Activated T-cell treated with anti-CD3 and anti-CD28 coated beads, Interleukin-2, amount 50 U/mL, for 72 hours (primary cell): ENCODE measurements at places on chromosomes 4 and X. TPM values are rescaled to one million over a fixed set of nuclear protein-coding genes. Genes with fewer than 3 reads are reported as not detected.
A peak's percentile ranks its signal among the peaks of the same experiment; 100 is the strongest.

The MAGEB2 gene
- total RNA-seq = not detected

- no peaks in the 10 kb centered on the region for H3K27me3 ChIP-seq
- H3K4me1 ChIP-seq = no peaks in the 10 kb centered on the region
- no peak for DNase-seq
- no peak overlapping the region for H3K4me3 ChIP-seq
These were observed 131.4 kb downstream of the CHIC2 start for GRCh38 chr4:53932796-53933610.

GRCh38 chr4:62037571-62037970, 837.4 kb downstream of the ADGRL3 start:
- H3K36me3 ChIP-seq = no peaks in the 10 kb centered on the region
- no peaks in the 10 kb centered on the region for H3K4me1 ChIP-seq
- no peak overlapping the region for H3K4me3 ChIP-seq
- no peaks in the 10 kb centered on the region for H3K27me3 ChIP-seq
- H3K27ac ChIP-seq = no peak overlapping the region

- no peaks in the 10 kb centered on the region for H3K27me3 ChIP-seq
- no peaks in the 10 kb centered on the region for H3K36me3 ChIP-seq
- DNase-seq = no peak
These were observed 170.5 kb downstream of the CDS1 start for GRCh38 chr4:84753321-84753972.

The SFRP2 gene
- not detected for total RNA-seq

- no peak for DNase-seq
- H3K27ac ChIP-seq = no peak overlapping the region
- H3K4me3 ChIP-seq = no peak overlapping the region
- no peaks in the 10 kb centered on the region for H3K27me3 ChIP-seq
- no peaks in the 10 kb centered on the region for H3K4me1 ChIP-seq
These were observed 132.6 kb downstream of the UCHL1 start for GRCh38 chr4:41389356-41389755.

GRCh38 chr4:184383497-184384055, 90.8 kb downstream of the IRF2 start:
- H3K4me3 ChIP-seq = peak overlapping the region; percentile 31
- no peak for DNase-seq
- H3K27ac ChIP-seq = no peak overlapping the region
- H3K4me1 ChIP-seq = peaks cover 58% of the 10 kb centered on the region
- H3K27me3 ChIP-seq = peaks cover 6% of the 10 kb centered on the region

The P2RY10 gene
- 82.7 TPM for total RNA-seq

The GAGE12H gene
- not detected for total RNA-seq

The DGAT2L6 gene
- total RNA-seq = not detected

- no peaks in the 10 kb centered on the region for H3K36me3 ChIP-seq
- H3K4me3 ChIP-seq = no peak overlapping the region
These were observed 253.8 kb upstream of the KCNIP4 start for GRCh38 chr4:22202246-22202974.

- H3K27me3 ChIP-seq = no peaks in the 10 kb centered on the region
- H3K4me3 ChIP-seq = no peak overlapping the region
- no peak overlapping the region for H3K27ac ChIP-seq
- H3K4me1 ChIP-seq = no peaks in the 10 kb centered on the region
- H3K36me3 ChIP-seq = no peaks in the 10 kb centered on the region
These were observed 448.7 kb upstream of the FAM241A start for GRCh38 chr4:111696505-111696904.

DNA sequence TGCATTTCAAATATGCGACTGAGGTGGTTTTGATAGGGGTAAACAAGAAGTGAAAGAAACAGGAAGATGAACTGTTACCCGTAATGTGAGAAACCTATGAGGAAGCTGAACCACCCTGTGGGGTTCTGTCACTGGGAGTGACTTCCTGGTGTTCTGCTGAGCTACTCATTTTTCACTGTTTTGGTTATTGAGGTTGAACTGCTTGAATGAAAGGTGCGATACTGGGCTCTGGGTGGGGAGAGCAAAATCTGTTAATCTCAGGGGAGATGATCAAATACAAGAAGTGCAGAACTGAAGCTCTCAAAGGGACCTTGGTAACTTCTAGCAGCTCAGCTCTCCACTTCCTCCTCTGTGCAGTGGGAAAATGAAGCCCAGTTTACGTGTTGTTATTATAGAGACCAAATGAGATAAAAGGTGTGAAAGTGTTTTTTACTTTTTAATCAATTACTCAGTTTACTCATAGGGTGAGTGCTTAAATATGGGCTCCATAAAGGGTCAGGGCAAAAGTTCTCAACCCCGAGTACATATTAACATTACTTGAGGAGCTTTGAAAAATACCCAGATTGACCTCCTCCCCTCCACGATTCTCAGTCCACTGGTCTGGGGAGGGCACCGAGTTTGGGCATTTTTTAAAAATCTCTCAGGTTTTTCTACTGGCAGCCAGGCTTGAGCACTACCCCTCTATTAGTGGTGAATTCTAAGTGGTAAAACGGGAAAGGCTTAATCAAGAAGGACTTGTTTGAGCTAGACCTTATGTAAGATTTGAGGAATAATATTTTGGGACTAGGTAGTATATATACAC, 66.7 kb downstream of the COQ2 start:
- H3K27me3 ChIP-seq = no peaks in the 10 kb centered on the region
- peaks cover 15% of the 10 kb centered on the region for H3K36me3 ChIP-seq
- peaks cover 73% of the 10 kb centered on the region for H3K4me1 ChIP-seq
- peak overlapping the region; percentile 85 for H3K4me3 ChIP-seq
- peak overlapping the region; percentile 97 for H3K27ac ChIP-seq

- no peaks in the 10 kb centered on the region for H3K36me3 ChIP-seq
- no peak for DNase-seq
- H3K4me1 ChIP-seq = no peaks in the 10 kb centered on the region
- H3K27me3 ChIP-seq = no peaks in the 10 kb centered on the region
These were observed 12.1 kb downstream of the DOK7 start for GRCh38 chr4:3475041-3475712.

GRCh38 chr4:102392033-102392744, 46.9 kb upstream of the SLC39A8 start:
- no peak overlapping the region for H3K4me3 ChIP-seq
- H3K27ac ChIP-seq = no peak overlapping the region
- peaks cover 10% of the 10 kb centered on the region for H3K27me3 ChIP-seq
- DNase-seq = no peak

The ZNF157 gene
- 0.67 TPM for total RNA-seq

The PLP1 gene
- not detected for total RNA-seq

- H3K36me3 ChIP-seq = no peaks in the 10 kb centered on the region
- no peak overlapping the region for H3K4me3 ChIP-seq
These were observed 96.0 kb upstream of the RAB40AL start for GRCh38 chrX:102840871-102841705.

DNA sequence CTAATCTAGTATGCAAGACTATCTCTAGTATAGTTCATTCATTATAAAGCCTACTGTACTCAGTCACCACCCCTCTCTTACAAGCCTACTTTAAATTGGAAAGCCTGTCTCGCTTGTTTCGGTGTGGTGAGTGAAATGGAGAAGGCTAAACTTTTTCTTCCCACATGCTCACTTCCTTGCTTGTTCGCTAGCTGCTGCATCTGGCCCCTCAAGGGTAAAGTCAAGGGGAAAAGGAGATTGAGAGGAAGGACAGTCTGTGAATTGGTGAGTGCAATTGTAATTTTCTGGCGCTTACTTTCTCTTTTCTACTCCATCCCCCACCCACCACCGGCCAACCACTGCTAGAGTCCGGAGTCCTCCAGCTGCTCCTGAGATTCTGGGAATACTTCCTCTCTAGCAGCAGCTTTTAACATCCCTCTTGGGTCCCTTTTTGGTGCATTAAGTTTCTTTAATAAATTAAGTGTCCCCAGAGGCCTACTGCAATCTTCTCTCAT, 12.1 kb upstream of the ARAP2 start:
- no peaks in the 10 kb centered on the region for H3K36me3 ChIP-seq
- H3K27me3 ChIP-seq = no peaks in the 10 kb centered on the region
- H3K4me1 ChIP-seq = peaks cover 48% of the 10 kb centered on the region
- peak overlapping the region; percentile 80 for H3K4me3 ChIP-seq

GRCh38 chr4:152455311-152455710, 80.6 kb downstream of the FBXW7 start:
- no peaks in the 10 kb centered on the region for H3K36me3 ChIP-seq
- DNase-seq = no peak
- peaks cover 36% of the 10 kb centered on the region for H3K4me1 ChIP-seq
- H3K27me3 ChIP-seq = no peaks in the 10 kb centered on the region
- no peak overlapping the region for H3K27ac ChIP-seq

- H3K27ac ChIP-seq = peak overlapping the region; percentile 6
- H3K27me3 ChIP-seq = no peaks in the 10 kb centered on the region
- H3K4me3 ChIP-seq = no peak overlapping the region
- H3K36me3 ChIP-seq = peaks cover 7% of the 10 kb centered on the region
These were observed 6.5 kb downstream of the RPL39 start for GRCh38 chrX:119784747-119785446.

DNA sequence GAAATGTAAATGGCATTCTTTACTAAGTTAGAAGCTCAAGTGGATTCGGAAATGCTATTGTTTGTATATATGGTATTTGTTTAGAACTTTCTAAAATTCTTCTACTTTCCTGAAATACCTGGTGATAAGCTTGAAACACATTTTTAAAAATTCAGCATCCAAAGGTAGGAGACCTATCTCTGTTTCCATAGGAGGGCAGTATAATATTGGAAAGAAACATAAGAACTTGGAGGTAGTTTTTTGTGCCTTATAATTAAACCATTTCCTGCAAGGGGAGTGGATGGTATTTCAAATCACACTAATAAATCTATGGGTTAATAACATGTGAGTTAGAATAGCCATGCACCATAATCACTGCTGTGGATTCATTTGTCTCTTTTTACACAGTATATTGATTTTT, 217.4 kb upstream of the AADAT start:
- H3K4me3 ChIP-seq = no peak overlapping the region
- DNase-seq = no peak
- no peaks in the 10 kb centered on the region for H3K36me3 ChIP-seq
- H3K4me1 ChIP-seq = no peaks in the 10 kb centered on the region
- H3K27ac ChIP-seq = no peak overlapping the region
- H3K27me3 ChIP-seq = no peaks in the 10 kb centered on the region

- DNase-seq = no peak
- no peak overlapping the region for H3K4me3 ChIP-seq
- peaks cover 13% of the 10 kb centered on the region for H3K27me3 ChIP-seq
- H3K27ac ChIP-seq = no peak overlapping the region
- H3K4me1 ChIP-seq = peaks cover 9% of the 10 kb centered on the region
- H3K36me3 ChIP-seq = no peaks in the 10 kb centered on the region
These were observed 3.1 kb upstream of the TASL start for GRCh38 chrX:30580641-30581040.

DNA sequence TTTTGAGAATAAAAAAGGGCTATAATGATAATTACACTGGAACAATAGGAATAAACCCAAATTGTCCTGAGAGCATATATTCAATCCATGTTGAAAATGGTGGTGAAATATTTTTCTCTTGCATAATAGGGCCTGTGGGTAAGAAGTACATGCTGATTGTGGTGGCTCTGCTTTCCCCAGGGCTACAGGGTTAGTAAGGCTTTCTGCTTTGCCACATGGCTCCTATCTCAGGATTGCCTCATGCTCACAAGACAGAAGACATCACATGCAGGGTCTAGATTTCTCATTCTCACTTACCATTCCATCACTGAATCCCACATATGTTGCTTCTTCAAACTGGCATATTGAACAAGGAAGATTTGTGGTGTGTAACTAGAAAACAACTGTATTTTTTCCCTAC, 12.4 kb upstream of the VEGFC start:
- peaks cover 2% of the 10 kb centered on the region for H3K36me3 ChIP-seq
- H3K27ac ChIP-seq = no peak overlapping the region
- DNase-seq = no peak
- H3K4me1 ChIP-seq = no peaks in the 10 kb centered on the region

DNA sequence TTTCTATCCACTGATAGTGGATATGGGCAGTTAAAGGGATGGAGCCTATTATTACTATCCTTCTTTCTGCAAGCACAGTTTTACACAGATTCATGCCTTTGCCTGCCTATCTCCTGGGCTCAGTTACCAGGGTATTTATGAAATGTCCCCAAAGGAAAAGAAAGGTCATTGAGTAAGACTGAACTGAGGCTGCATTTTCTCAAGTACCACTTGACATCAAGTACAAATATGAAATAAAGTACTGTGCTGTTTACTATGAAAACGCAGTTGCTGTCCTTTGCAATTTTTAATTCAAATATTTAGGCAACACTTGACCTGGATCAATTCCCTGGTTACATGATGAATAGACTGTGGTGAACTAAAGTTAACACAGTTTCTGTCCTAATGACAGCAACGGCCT, 23.5 kb upstream of the SPANXN4 start:
- no peak overlapping the region for H3K4me3 ChIP-seq
- H3K27ac ChIP-seq = no peak overlapping the region
- peaks cover 16% of the 10 kb centered on the region for H3K27me3 ChIP-seq
- no peaks in the 10 kb centered on the region for H3K36me3 ChIP-seq
- no peaks in the 10 kb centered on the region for H3K4me1 ChIP-seq
- DNase-seq = no peak

GRCh38 chr4:26082565-26082964, 168.5 kb downstream of the SMIM20 start:
- H3K4me1 ChIP-seq = peaks cover 77% of the 10 kb centered on the region
- peaks cover 6% of the 10 kb centered on the region for H3K36me3 ChIP-seq
- H3K4me3 ChIP-seq = peak overlapping the region; percentile 21
- peak overlapping the region; percentile 54 for H3K27ac ChIP-seq

GRCh38 chr4:24044610-24045589, 155.1 kb upstream of the PPARGC1A start:
- H3K4me1 ChIP-seq = no peaks in the 10 kb centered on the region
- no peak overlapping the region for H3K4me3 ChIP-seq
- no peak overlapping the region for H3K27ac ChIP-seq
- no peak for DNase-seq
- no peaks in the 10 kb centered on the region for H3K36me3 ChIP-seq
- H3K27me3 ChIP-seq = no peaks in the 10 kb centered on the region

The SLC6A14 gene
- total RNA-seq = not detected

- H3K4me1 ChIP-seq = peaks cover 32% of the 10 kb centered on the region
- H3K27me3 ChIP-seq = no peaks in the 10 kb centered on the region
- no peak overlapping the region for H3K4me3 ChIP-seq
These were observed 117.3 kb downstream of the FAM13A start for GRCh38 chr4:88939697-88940096.

The SAGE1 gene
- not detected for total RNA-seq

The PHOX2B gene
- not detected for total RNA-seq

GRCh38 chrX:63525491-63525890, 174.4 kb upstream of the SPIN4 start:
- H3K36me3 ChIP-seq = peaks cover 8% of the 10 kb centered on the region
- H3K27me3 ChIP-seq = no peaks in the 10 kb centered on the region
- H3K4me1 ChIP-seq = no peaks in the 10 kb centered on the region

DNA sequence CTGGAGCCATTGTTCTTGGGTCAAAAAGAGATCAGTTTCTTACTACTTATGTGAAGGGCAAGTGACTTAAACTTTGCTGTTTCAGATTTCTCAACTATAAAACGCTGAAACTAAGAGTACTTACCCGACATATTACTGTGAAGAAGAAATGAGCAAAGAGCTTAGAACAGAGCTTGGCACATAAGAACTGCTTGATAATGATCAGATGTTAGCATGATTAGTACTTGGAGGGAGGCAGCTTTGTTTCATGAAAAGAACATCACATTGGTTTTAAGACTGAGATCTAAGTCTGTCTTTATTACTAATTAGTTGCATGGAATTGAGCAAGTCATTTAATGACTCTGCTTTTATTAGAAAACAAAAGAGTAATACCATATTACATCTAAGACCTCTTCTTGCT, 169.1 kb downstream of the ARHGAP24 start:
- no peaks in the 10 kb centered on the region for H3K27me3 ChIP-seq
- no peak for DNase-seq
- H3K4me3 ChIP-seq = no peak overlapping the region
- H3K4me1 ChIP-seq = no peaks in the 10 kb centered on the region
- H3K36me3 ChIP-seq = no peaks in the 10 kb centered on the region
